ENCODE measurements at places on chromosomes 1 and 21.

GRCh38 chr21:28913071-28913470 lies 79.6 kb downstream of the LTN1 start:
- DNase-seq = no peak

- peak; percentile 28 for DNase-seq
Measured at GRCh38 chr1:33348194-33348593, 27.3 kb upstream of the A3GALT2 start.

DNA sequence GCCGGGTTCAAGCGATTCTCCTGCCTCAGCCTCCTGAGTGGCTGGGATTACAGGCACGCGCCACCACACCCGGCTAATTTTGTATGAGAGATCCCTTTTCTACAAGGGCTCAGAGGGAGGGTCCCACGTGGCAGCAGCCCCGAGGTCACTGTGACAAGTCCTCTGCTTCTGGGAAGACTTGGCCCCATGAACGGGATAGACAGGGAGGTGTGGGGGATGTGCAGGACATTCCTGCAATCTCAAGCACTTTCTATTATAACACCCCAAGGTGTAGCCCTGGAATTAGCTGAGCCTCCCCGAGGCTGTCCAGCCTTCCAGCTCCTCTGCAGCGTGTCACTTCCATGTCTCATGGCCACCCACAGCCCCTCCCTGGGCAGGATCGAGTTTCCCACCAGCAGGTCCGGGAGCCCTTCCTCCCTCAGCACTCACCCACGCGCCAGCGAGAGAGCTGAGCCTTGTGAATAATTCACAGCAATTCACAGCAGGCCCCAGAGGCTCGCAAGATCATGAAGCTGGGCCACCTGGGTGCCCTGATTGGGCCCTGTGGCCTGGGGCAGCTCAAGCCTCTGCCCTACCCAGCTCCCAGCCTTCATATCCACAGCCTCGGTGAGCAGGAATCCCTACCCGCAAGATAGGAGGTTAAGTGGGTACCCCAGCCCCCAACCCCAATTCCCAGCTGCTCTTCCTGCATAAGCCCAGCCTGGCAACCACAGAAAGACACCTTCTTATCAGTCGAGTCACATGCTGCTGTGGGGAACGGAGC lies 22.8 kb upstream of the RNU1-4 start:
- peak; percentile 9 for DNase-seq

- no peak for DNase-seq
Measured at GRCh38 chr21:46051379-46051770, 46.5 kb upstream of the COL6A2 start.

DNA sequence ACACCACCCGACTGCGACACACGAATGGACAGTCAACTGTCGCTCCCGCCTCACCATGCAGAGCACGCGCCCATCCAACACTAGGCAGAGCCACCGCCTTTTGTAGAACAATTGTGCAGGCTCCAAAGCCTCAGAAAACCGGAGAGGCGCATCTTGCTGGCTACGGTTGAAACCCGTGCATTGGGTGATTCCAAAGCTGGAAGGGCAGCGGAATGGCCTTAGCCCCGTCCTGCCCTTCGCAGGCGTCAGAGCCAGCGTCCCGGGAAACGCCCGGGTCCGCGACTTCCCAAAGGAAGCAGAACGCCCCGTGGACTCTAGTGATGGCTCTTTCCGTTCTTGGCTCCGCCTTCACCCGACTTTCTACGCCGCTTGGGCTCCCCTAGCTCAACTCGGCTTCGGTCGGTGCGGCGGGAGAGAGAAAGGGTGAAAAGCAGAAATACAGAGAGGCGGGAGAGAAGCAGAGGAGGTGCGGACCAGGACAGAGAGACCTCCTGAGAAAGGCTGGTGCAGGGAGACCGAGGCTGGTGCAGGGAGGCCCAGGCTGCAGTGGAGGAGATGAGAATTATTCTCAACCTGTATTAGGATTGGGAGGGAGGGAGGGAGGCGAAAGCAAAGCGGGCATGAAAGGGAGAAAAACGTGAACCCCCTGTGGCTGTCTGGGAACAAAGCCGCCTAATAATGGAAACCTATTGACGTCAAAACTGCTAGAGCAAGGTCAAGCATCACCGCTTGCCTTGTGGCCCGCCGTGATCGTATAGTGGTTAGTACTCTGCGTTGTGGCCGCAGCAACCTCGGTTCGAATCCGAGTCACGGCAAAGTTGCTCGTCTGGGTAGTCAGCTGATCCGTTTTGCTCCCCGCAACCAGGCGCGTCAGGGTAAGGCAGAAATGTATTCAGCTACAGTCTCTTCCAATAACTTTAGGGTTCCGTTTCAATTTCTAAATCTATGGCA lies 99.5 kb downstream of the PRKAB2 start:
- no peak for DNase-seq

GRCh38 chr21:46108827-46109312 lies 11.0 kb downstream of the COL6A2 start:
- DNase-seq = no peak

- DNase-seq = no peak
Measured at GRCh38 chr1:96087719-96088118, 633.9 kb upstream of the PTBP2 start.

DNA sequence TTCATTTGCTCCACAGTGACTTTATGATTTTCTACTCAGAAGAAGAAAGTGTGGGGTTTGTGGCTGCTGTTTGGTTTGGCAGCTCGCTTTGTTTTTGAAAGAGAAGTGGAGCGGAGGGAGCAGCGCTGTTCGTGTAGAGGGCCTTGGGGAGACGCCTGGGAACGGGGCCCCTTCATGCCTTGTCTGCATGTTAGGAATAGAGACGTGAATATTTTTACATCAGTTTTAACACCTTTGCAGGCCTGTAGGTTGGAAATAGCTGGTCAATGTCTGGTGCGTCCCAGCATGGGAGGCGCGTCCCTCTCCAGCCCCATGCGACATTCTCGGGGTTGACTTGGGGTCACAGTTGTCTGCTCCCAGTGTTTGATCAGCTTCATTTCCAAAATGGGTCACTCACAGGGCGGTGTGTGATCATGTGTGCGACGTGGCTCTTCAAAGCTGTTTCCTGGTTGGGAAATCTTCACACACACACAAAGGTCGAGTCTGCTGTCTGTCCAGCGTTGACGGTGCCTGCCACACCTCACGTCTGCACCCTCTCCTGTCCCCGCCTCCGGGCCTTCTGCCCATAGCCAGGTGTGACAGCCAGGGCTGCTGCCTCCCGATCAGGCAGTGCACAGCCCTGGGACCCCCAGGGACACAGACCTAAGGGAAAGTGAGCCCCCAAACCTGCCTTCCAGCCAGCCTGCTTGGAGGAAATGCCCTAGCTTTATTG lies 149.2 kb downstream of the PSMG1 start:
- no peak for DNase-seq

DNA sequence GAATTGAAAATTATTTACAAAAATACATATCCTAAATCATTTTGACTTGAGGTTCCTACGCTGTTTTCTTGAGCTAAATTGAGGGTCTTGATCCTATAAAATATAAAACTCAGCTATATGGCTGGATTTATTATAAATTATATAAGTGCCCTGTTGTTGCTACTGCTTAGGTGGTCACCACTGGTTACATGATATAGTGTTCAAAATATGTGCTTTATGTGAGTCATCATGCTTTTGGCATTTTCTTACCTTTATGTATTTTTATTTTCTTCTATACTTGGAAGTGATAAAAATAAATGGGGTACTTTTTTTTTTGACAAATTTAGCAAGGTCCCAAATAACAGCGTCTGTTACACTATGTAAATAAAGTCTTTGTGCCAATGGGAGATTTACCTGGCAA lies 31.1 kb upstream of the PTPRC start:
- DNase-seq = peak; percentile 61

- no peak for DNase-seq
Measured at GRCh38 chr1:116674011-116674531, 6.5 kb upstream of the IGSF3 start.

GRCh38 chr1:232168508-232168907 lies 461.4 kb downstream of the SIPA1L2 start:
- no peak for DNase-seq

- peak; percentile 48 for DNase-seq
Measured at GRCh38 chr1:208054485-208054884, 143.6 kb upstream of the CD34 start.

GRCh38 chr1:65207317-65207716 lies 59.3 kb downstream of the AK4 start:
- DNase-seq = no peak

- peak; percentile 65 for DNase-seq
Measured at GRCh38 chr1:24526940-24527542, 24.4 kb downstream of the RCAN3 start.

- DNase-seq = no peak
Measured at GRCh38 chr1:1827089-1827848, 49.0 kb upstream of the NADK start.

- no peak for DNase-seq
Measured at GRCh38 chr21:41229509-41230248, 61.7 kb downstream of the BACE2 start.

DNA sequence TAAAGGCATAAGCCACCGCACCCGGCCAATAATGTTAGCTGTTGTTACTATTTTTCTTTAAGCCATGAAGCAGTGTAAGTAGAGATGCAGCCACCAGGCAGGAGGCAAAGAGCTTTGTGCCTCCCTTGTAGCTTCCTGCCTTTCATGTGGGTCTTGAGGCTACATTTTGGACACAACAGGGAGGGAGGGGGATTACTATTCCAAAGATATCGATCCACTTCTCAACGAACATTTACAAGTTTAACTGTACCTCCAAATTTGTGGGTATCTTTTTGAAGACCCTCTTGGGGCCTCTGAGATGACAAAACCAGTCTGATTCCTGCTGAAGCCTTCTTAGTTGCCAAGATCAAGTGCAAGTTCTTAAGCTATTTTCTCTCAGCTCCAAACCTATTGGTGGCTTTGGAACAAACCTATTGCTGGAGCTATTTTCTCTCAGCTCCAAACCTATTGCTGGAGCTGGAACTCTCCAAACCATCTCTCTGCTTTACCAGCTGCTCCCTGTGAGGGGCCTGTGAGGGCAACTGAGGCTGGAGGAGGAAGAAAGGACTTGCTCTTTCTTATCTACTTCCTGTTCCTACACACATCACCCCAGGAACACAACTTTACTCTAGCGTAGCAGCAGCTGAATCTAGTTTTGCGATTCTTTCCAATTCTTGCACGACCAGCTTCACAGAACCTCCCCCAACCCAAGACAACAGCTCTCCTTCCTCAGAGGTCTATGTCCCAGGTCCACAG lies 16.1 kb upstream of the RCAN3 start:
- no peak for DNase-seq

DNA sequence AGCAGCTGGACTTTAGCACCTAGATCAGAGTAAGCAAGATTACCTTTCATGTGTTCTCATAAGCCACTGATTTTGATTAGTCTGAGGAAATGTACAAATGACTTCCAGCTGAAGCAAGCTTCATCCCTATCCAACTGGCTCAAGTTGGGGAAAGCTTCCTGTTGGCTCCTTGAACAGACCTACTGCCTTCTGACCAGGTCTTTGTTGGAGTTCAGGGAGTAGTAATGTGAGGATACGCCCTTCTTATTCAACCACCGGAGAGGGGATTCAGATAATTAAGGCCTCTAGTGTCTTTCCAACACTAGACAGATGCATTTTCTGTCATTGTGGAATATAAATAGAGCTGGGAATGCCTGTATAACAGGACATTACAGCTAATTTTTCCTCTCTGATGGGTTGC lies 268.9 kb downstream of the TGFB2 start:
- no peak for DNase-seq

DNA sequence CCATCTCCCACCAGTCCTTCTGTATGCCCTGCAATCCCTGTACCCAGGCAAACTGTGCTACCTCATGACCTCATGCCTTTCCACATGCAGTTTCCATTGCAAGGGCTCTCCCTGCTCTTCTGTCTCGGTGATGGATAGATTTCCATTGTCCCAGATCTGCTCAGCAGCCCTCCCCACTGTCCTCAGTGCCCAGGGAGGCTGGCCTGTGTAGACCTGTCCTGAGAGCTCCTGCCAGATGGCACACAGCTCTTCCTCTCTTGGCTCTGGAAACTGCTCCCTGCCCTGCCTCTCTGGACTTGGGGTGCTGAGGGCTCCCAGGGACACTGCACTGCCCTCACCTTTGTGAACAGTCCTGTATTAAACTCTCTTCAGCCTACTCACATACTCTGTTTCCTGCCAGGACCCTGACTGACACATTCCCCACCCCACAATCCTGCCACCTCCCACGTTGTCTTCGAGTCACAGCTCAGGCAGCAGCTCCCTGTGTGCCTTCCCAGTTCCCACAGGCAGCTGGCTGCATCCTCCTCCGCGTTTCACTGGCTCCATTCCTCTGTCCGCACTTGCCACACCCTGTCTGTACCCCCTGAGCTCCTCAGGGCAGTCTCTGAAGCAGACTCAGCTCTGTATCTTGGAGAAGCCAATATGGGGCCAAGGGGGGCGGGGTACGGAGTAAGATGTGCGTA lies 57.0 kb downstream of the SPATA46 start:
- DNase-seq = peak; percentile 2

GRCh38 chr1:226626577-226626956 lies 78.0 kb downstream of the STUM start:
- DNase-seq = peak; percentile 88

GRCh38 chr21:36160850-36161178 lies 4.2 kb downstream of the DOP1B start:
- DNase-seq = no peak

- DNase-seq = peak; percentile 41
Measured at GRCh38 chr1:21818656-21819055, 6.6 kb downstream of the LDLRAD2 start.

DNA sequence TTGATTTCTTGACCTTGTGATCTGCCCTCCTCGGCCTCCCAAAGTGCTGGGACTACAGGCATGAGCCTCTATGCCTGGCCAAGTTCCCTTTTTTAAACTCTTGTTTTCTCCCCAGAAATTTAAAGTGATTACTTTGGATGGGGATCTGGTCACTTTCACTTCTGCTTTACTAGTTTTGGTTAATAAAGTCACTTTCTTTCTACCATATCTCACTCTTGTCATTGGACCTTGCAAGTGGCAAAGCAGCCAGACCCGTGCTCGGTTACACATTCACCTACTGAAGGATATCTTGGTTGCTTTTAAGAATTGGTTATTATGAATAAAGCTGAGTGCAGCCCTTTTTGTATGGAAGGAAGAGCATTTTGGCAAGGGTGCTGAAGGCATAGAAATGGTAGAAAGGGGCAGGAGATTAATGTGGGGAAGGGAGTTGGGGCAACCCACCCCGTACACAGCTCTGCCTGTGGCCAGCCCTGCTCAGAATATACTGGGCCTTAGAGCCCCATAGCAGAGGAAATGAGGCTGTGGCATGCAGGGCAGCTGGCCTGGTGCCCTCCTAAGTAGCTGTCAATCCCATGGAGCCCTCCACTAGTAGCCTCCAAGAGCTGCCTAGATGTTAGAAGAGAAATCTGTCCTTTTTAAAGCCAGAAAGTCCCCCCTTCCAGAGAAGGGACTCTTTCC lies 40.7 kb downstream of the CD2 start:
- DNase-seq = no peak

- no peak for DNase-seq
Measured at GRCh38 chr1:210412240-210412639, 83.5 kb downstream of the HHAT start.
